Left kidney (tissue), 8 donors: ENCODE measurements at places on chromosomes 5 and 9.

GRCh38 chr9:129336601-129337331 lies 158.7 kb upstream of the IER5L start:
- peak; percentile 78 for DNase-seq

DNA sequence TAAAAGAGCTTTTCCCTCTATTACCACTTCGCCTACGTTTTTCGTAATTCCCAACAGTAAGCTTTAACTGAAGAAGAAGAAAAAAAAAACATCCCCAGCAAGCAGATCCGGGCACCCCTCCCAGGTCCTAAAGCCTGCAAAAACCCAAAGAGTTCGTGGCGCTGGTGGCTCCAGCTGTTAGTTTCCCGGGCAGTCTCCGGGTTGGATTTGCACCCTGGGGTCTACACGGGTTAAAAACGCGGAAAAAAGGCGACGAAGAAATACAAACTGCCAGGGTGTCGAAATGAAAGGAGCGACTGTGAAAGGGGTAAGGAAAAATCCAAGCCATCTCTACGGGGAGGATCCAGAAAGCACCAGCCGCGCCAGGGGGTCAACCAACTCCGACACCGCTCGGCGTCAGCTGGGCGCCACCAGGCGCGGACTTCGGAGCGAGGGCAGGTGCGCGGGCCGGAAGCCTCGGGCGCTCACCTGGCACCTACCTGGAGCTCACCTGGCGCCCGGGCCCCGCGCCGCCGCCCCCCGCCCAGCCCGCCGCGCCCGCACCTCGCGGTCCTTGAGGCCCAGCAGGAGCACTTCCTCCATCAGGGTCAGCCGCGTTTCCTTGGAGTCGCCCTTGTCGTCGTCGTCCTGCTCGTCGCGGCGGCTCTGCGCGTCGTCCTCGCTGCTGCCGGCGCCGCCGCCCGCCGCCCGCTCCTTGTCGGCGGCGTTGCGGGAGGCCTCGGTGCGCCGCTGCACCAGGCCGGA lies 680 bp downstream of the GOLPH3 start:
- DNase-seq, result peak; percentile 74

DNA sequence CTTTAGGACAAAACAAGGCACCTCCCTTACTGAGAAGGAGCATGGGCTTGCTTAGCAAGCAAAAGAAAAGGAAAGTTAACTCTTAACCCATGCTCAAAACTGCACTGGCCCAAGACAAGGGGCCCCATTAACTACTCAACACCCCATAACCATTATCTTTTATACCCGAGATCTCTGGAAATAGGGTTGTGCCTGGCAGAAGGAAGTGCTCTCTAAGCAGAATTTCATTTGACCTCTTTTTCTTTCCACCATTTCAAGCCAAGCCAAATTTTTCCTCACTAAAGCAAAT lies 167.2 kb downstream of the RASEF start:
- no peak for DNase-seq

GRCh38 chr5:156378159-156378558 lies 51.2 kb downstream of the SGCD start:
- DNase-seq, result no peak

DNA sequence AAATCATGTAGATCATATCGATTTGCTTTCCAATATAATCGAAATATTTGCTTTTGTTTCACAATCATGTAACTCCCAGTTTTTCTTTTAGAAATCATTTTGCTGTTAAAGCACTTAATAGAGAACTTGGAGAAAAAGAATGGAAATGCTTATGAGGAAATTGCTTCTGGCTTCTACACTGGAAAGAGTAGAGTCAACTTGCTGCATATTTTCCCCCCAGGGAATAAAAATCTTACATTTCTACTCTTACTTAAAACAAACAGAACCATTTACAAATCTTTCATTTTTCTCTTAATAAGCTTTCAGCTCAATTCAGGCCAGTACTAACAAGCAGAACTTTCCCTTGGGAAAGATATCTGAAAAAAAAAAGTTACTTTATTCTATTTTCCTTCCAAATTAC lies 312.0 kb downstream of the CHSY3 start:
- DNase-seq, result no peak

GRCh38 chr9:123542435-123543225 lies 186.6 kb downstream of the CRB2 start:
- DNase-seq, result no peak

GRCh38 chr5:129629575-129629974 lies 118.3 kb upstream of the MINAR2 start:
- no peak for DNase-seq

GRCh38 chr9:8186560-8186959 lies 387.0 kb upstream of the DMAC1 start:
- DNase-seq, result no peak

DNA sequence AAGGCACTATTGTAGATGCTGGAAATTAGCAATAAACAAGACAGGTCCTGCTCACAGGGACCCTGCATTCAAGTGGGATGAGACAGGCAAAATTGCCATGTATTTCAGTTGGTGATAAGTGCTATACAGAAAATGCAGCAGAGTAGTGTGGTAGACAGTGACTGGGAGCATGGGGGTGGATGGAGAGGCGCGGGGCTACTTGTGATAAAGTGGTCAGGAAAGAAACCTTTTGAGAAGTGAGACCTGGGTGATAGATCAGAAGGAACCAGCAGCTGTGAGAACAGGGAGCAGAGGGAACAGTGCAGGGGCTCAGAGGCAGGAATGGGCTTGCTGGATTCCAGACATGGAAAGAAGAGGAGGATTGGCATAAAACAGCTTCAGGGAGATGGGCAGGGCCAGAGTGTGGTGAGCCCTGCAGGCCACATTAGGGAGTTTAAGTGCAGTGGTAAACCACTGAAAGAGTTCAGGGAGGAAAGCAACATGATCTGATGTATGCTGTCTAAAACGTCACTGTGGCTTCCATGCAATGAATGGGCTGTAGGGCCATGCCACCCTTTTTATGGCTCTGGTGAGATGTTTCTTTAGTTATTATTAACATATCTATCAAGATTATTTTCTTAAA lies 7.3 kb downstream of the CRHBP start:
- no peak for DNase-seq

- DNase-seq, result no peak
Measured at GRCh38 chr9:37034938-37035647, 1.0 kb upstream of the PAX5 start.

GRCh38 chr5:20353499-20353898 lies 365.5 kb upstream of the CDH18 start:
- DNase-seq, result no peak

DNA sequence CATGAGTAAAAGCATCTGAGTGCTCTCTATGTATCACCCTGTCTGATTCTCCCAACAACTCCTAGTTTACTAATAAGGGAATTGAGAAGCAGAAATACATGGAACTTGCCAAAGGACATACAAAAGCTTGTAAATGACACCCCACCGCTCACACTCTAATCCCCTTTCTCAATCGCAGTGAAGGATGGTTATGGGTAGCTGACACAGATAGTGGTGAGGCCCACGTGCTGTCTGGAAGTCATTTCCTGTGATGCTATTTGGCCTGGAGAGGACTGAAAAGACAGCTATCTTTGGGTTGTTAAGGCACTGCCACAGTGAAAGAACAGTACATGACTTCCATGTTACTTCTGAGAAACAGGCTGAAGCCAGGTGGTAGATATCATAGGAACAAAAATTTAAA lies 117.0 kb downstream of the GLIS3 start:
- DNase-seq, result no peak

DNA sequence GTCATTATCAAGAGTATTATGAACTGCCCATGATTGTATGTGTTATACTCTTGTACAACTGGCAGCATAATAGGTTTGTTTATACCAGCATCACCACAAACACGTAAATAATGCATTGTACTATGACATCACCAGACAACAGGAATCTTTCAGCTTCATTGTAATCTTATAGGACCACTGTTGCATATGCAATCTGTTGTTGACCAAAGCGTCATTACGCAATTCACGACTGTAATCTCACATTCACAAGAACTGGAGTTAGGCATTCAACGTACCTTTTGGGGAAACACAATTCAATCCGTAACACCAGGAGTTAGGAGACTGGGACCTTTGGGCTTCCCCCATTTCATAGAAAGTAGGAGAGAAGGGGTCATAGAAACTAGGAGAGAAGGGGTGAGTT lies 20.4 kb upstream of the ARSI start:
- DNase-seq, result no peak

- no peak for DNase-seq
Measured at GRCh38 chr9:21688108-21689102, 114.0 kb upstream of the MTAP start.

GRCh38 chr5:125576822-125577221 lies 830.4 kb upstream of the ZNF608 start:
- no peak for DNase-seq

DNA sequence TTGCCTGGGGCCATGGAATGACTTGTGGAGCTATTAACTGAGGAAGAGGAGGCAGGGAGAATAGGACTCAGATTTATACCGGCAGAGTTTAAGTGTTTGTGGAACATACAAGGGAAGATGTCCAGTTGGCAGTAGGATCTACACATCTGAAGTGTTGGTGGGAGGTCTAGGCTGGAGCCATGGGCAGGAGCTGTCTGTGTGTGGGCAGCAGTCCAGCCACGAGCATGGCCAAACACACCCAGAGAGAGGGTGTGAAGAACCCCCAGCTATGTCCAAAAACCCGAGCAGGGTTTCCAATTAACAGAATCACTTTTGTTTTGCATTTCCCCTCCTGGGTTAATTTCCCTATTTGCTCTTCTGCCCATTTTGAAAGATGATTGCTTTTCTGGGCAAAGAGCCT lies 393.7 kb downstream of the CDK5RAP2 start:
- DNase-seq, result no peak

DNA sequence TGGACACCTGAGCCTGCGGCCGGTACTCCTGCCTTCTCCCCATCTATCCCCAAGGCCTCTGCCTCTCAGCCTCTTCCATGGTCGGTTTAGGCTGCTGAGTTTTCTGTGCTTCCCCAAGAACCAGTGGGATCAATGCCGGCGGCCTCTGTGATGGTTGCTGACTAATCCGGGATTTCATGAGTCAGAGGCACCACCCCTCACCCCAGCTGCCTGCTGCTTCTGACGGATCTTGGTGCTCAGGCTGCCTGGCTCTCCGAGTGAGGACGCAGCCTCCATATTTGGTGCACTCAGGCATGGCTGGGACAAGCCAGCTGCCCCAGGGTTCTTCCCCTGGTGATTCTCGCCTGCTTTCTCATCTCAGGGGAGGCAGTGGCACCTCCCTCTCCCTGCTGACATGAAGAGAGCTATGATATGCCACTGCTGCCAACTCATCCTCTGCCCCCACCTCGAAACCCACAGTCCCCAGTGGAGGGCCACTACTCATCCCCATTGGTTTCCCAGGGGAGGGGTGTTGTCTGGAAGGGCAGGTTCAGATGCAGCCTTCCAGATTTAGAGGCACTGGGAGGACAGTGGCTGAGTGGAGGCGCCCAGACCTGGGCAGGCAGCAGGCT lies 3.3 kb upstream of the MAN1B1 start:
- DNase-seq, result no peak

DNA sequence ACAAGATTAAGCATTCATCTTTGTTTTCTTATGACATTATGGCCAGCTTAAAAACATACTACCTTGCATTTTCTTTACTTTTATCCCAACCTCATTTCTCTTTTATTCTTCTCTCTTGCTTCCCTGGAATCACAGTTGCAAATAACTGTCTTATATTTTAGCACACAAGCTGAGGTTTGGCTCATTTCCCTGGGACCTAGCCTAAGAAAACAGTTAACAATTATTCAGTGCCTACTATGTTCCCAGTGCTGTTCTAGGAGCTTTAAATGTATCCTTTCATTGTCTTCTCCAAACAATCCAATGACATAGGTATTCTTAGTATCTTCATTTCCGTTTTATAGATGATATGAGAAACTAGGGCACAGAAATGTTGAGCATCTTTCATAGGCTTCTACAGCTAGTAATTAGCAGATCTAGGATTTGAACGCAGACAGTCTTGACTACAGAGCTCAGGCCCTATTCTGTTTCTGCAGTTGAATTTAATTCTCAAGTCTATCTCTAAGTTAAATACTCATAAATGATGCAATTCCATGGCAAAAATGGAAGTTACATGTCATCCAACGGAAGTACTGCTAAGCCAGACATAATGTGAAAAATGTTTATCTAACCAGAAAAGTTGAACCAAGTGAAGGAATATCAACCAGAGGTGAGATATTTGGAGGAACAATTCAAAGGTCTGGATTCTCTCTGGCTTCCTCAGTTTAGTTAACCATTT lies 52.3 kb upstream of the MTAP start:
- DNase-seq, result no peak

- no peak for DNase-seq
Measured at GRCh38 chr5:82909771-82910170, 167.4 kb downstream of the TMEM167A start.

GRCh38 chr9:27142299-27142930 lies 33.4 kb downstream of the TEK start:
- DNase-seq, result no peak

GRCh38 chr9:3777137-3777536 lies 251.3 kb upstream of the RFX3 start:
- DNase-seq, result no peak

DNA sequence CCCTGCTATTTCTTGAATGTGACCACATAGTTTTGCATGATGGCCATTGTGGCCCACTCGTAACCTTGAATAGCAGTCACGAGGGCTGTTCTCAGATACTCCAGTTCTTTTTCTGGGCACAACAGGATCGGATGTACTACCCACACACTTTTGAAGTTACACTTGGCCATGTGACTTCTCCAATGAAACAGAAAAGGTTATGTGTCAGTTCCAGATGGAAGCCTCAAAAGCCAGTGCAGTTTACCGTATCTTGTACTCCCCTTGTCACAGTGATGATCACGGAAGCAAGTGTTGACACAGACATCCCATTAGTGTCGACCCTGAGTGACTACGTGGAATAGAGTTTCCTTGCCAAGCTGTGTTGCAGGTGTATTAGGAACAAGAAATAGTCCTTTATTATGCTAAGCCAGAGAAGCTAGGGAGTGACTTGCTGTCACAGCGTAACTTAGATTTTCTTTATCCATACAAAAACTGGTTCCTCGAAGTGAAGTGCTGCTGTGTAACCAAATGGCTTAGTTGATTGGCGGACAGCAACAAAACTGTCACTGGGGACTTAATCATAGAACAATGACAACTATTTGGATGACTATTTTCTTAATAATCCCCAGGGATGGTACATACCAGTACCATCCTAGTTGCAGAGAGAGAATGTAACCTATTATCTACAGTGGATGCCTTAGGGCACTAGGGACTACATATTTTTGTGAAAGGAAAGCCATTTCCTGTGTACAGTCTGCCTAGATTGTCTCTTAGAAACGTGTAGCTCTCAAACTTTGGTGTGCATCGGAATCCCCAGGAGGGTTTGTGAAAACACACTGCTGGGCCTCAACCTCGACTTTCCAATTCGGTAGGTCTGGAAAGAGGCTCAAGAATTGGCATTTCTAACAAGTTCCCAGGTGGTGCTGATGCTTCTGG lies 90.1 kb upstream of the DMRT1 start:
- DNase-seq, result peak; percentile 38

DNA sequence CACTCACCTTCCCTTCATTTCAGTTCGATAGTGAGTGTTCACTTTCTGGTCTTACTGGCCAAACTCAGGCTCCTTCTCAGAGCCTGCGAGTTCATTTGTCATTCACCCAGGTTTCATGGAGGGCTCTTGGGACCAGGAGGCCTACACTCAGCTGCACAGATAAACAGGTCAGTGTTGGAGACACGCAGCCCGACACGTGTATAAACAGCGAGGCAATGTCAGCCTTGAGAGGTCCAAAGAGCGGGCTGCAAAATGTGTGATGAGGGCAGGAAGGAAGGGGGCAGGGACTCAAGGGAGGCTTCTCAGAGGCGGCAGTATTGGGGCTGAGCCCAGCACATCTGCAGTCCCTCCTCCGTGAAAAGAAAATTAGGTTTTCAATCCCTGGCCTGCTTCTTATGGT lies 82.6 kb upstream of the ZNF618 start:
- no peak for DNase-seq

- DNase-seq, result no peak
Measured at GRCh38 chr5:131416729-131417128, 152.9 kb downstream of the CDC42SE2 start.
